Hematopoietic multipotent progenitor cell treated with erythropoietin and hydrocortisone succinate and interleukin-3 and kit ligand, for 6 days (in vitro differentiated cells): ENCODE measurements at places on chromosomes 5 and 9.

DNA sequence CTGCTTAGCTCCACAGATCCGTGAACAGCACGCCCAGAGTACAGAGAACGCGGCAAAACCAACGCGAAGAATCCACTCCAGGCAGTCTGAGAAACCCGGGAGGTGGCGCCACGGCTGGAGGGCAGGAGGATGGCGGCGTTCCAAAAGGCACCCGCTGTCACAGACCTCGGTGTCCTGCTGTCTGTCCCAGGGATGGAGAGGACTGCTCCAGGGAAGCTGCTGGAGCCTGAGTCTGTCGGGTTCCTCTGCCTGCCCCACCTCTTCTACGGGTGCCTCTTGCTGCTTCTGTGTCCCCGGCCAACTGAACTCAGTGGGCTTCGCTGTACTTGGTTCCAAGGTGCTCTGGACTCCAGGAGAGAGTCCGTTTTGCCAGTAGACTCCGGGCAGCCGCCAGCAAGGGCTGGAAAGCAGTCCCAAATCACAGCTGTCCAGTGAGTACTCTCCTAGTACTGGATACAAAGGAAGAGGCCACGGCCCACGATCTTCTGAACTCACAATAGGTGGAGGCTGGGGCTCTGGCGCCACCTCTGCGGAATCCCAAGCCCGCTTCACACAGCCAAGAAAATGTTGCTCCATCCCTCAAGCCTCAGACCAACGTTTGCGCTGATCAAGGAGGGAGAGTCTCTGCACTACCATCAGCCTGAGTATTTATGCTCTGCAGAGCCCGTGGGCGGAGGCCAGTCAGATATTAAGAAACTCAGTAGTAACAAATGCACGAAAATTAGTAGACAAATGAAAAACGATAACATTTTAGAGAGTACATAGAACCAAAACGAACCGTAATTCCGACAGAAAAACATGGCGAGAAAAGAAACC, 440 bp downstream of the ANXA2R start:
- peak; percentile 91 for DNase-seq

- DNase-seq, result no peak
Measured at GRCh38 chr5:57734296-57734695, 251.7 kb upstream of the ACTBL2 start.

DNA sequence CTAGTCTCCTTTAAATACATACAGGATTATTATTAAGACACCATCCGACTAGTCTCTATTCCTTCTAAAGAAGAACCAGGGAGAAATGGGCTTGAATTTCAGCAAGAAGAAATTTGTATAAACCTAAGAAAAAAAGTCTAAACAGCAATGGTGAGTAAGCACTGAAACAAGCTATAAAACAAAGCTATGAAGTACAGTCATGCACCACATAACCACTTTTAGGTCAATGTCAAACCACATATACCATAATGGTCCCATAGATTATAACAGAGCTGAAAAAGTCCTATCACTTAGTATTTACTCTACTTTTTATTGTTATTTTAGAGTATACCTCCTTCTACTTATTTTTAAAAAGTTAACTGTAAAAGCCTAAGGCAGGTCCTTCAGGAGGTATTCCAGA, 102.0 kb upstream of the NFIB start:
- no peak for DNase-seq

GRCh38 chr9:115997923-115998322, 155.7 kb upstream of the PAPPA start:
- no peak for DNase-seq

GRCh38 chr5:126104951-126105350, 318.3 kb upstream of the GRAMD2B start:
- DNase-seq, result no peak

GRCh38 chr5:78509884-78510769, 138.4 kb downstream of the LHFPL2 start:
- peak; percentile 89 for DNase-seq

- no peak for DNase-seq
Measured at GRCh38 chr5:142233083-142234032, 91.5 kb downstream of the SPRY4 start.

DNA sequence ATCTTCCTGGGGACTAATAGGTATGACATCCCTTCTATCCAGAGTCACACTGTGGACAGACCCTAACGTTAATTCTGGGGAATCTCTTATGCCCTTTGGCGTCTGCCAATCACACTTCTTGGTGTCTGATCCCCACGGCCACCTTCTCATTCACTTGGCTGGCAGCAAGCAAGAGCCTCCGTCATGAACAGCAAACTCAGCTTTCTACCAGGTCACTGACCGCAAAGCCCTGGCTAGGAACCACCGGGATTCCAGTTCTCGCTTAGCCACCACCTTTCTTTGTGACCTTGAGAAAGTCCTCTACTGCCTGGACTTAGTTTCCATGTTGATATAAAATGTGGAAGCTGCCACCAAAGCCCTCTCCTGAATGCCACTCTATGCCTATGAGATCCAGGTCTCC, 67.7 kb upstream of the FCN1 start:
- DNase-seq, result no peak

DNA sequence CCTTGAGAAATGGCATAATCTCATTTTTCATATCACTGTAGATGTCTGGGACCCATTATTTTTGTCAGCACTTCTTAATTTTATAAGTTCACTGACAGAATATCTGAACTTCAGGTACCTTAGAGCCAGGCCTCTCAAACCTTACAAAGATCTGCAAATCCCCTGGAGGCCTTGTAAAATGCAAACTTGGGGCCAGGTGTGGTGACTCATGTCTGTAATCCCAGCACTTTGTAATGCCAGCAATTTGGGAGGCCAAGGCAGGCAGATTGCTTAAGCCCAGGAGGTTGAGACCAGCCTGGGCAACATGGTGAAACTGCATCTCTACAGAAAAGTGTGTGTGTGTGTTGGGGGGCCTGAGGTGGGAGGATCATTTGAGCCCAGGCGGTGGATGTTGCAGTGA, 30.8 kb downstream of the RASGRF2 start:
- DNase-seq, result no peak

DNA sequence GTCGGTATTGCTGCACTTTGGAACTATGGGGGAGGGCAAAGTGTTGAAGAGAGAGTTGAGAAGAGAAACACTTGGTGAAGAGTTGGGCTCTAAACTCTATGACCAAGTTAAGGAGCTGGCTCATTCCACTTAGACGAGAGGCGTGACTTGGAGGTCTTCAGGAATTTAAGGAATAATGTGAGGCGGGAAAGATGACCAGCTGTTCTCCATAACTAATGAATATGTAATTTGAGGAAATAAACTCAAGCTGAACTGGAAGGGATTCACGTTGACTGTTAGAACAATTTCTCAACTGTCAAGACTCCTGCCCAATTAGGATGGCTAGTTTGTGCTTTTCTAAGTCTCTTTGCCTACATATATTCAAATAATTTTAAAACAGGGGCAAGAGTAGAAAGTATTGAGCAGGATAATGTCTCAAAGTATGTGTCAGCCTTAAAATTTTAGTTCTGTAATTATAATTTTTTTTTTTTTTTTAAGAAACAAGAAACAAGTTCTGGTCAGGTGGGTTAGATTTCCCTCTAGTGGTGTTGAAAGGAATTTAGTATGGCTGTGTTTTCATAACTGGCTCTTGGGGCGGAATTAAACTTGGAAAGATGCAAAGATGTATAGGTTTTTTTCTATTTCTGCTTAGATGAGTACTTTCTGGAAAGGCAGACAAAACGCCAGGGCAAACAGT, 33.4 kb downstream of the TMEM252 start:
- DNase-seq, result peak; percentile 61

DNA sequence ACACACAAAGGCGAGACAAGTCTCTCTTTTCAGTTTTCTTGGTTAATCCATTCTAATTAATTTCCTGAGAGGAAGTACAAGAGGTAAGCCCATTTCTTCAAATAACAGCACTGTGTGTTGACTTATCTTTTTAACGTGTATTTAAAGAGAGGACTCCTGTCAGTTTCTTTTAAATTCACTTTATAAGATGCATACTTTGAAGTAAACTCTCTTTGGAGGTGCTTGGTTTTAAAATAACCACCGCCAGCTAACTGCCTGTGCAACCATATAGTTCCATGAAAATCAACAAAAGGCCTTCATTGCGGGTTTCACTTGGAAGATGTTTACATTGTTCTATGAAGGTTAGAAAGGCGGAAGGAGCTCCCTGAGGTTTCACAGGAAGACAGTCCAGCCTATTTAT, 13.1 kb upstream of the SERINC5 start:
- DNase-seq, result no peak

- no peak for DNase-seq
Measured at GRCh38 chr5:159171274-159171673, 38.1 kb downstream of the RNF145 start.

DNA sequence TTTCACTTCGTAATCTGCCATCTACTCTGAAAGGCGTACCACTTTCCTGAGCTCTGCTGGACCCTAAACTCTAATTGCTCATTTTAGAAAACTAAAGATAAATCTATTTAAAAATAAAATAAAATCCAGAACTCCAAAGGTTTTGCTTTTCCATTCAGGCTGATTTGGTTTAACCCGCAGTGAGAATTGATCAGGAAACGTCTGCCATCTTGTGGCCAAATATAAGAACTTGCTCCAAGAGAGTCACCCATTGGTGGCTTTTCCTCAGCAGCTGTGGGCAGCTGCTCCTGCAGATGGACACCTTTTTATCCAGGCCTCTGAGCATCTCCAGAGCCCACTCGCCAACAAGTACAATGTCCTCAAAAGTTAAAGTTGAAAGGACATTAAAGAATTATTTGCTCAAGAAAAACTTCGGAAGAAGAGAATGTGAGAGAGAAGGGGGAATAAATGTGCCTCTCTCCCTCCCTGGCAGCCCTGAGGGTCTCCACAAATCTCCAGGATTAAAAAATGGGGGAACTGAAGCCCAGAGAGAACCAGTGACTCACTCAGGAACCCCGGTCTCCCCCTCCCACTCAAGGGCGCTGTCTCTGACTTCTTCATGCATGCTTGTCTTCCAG, 4.1 kb downstream of the SAXO1 start:
- peak; percentile 83 for DNase-seq

GRCh38 chr9:36598273-36598672, 25.6 kb downstream of the MELK start:
- DNase-seq, result no peak

GRCh38 chr5:32753051-32753450, 41.9 kb downstream of the NPR3 start:
- DNase-seq, result no peak

GRCh38 chr5:132024789-132025402, 13.4 kb upstream of the ACSL6 start:
- no peak for DNase-seq

GRCh38 chr9:137710704-137711103, 91.9 kb downstream of the EHMT1 start:
- no peak for DNase-seq

DNA sequence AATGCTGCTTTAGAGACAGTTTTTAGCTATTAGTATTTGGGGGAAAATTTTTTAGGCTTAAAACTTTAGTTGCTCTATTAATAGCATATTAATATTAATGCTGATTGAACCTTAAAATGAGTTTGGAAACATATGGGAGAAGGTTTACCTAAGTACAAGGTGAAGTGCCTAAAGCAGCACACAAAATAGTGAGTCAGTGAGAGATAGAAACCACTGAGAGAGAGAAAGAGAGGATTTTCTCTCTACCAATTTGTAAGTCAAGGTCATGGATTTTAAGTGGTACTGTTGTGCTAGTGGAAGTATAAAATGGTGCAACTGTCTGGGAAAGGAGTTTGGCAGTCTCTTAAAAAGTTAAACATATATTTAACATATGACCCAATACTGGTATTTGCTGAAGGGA, 64.9 kb downstream of the MARCHF3 start:
- no peak for DNase-seq

GRCh38 chr9:83934569-83935275, 13.5 kb upstream of the KIF27 start:
- peak; percentile 64 for DNase-seq

DNA sequence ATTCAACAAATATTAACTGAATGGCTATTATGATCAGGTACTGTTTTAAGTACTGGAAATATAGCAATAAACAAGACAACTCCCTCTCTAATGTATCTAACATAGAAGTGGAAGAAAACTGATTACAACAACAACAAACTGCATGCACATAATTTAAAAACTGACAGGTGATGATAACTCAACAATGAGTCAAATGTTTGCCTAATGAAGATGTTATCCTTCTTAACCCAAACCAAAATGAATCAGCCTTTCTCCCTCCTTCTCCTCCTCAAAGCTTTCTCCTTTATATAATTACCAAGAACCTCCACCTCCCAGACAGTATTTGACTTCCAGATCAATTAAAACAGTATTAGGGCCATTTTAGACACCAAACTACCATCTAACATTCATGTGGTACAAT, 49.3 kb downstream of the RICTOR start:
- no peak for DNase-seq

GRCh38 chr5:129082225-129083136, 12.1 kb upstream of the ISOC1 start:
- DNase-seq, result peak; percentile 86

- DNase-seq, result no peak
Measured at GRCh38 chr5:135671966-135672365, 93.2 kb upstream of the CXCL14 start.

DNA sequence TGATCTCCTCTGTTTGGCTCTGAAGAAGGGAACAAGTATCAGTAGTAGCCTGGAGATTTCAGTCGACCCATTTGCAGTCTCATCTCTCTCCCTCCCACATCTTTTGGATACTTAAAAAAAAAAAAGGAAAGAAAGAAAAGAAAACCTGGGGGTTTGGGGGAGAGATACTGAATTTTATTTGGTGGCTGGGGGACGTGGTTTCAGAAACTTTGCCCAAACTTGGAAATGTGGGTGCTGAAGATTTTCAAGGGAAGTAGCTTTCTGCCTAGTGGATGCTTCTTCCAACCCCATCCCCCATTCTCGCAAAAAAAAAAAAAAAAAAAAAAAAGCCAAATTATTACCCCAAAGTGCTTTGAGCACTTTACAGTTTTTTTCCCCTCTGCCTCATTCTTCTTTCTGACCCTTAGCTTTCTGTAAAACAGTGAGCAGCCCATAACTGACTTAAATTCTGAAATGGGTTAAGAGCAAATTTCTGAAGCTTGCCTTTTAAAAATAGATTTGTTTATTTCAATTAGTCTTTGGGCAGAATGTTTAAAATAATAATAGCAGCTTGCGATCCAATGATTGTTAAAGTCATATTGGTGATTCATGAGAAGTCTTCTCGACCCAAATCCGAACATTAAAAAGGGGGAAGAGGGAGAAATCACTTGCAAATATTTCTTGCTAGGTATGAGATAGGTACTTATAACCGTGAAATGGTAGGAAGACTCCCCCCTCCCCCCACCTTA, 894 bp downstream of the FST start:
- peak; percentile 30 for DNase-seq

DNA sequence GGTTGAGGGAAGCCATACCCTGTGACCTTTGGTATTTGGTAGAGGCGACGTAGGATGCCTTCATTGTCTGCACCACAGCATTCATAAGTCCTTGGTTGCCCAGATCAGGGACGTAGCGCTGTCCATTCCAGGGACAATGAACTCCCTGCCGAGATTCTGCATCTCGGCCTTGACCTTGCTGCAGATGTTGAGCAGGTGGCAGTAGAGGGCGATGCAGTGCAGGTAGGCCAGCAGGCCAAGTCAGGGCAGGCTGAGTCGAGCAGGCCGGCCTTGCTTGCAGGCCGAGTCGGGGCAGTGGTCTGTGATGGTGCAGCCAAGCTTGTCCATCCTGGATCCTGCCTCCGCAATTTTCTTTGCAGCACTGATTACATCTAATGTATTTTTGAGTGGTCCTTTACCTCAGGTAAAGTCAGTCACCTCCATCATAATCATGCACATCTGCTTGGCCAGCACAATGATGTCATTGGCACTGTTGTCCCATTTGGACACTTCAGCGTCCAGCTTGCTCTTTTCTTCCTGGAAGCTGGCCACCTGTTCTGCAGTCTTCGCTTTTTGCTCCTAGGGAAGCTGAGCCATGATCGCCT, 93.4 kb upstream of the CCDC112 start:
- DNase-seq, result no peak
